ENCODE measurements at places on chromosomes 2 and 18. TPM values are rescaled to one million over a fixed set of nuclear protein-coding genes. Genes with fewer than 3 reads are reported as not detected.
A peak's percentile ranks its signal among the peaks of the same experiment; 100 is the strongest.

Gene MEP1B
- total RNA-seq = not detected

Gene PARD6G
- 3.3 TPM for total RNA-seq

Gene C2orf80
- total RNA-seq = not detected

Gene COL4A4
- 0.28 TPM for total RNA-seq

Gene HMSD
- 0.28 TPM for total RNA-seq

Gene NTSR2
- not detected for total RNA-seq

Gene PSMA8
- not detected for total RNA-seq

Gene IL36RN
- not detected for total RNA-seq

Gene AQP12A
- total RNA-seq = not detected

Gene MOGAT1
- not detected for total RNA-seq

Gene ASPRV1
- total RNA-seq = 0.28 TPM

Gene TMEM163
- not detected for total RNA-seq

Gene CYRIA
- total RNA-seq = 1.7 TPM

Gene DSG1
- not detected for total RNA-seq

Gene CYP26B1
- not detected for total RNA-seq

Gene SERPINB4
- total RNA-seq = not detected

Gene HPCAL1
- 9.4 TPM for total RNA-seq

Gene IL1RL2
- 0.28 TPM for total RNA-seq

Gene ERFE
- total RNA-seq = 0.56 TPM

Gene MYL12B
- 692 TPM for total RNA-seq

GRCh38 chr2:27795093-27795834 lies 23.7 kb downstream of the MRPL33 start:
- no peaks in the 10 kb centered on the region for H3K27me3 ChIP-seq
- H3K4me1 ChIP-seq = peaks cover 46% of the 10 kb centered on the region
- H3K27ac ChIP-seq = peak overlapping the region; percentile 79

DNA sequence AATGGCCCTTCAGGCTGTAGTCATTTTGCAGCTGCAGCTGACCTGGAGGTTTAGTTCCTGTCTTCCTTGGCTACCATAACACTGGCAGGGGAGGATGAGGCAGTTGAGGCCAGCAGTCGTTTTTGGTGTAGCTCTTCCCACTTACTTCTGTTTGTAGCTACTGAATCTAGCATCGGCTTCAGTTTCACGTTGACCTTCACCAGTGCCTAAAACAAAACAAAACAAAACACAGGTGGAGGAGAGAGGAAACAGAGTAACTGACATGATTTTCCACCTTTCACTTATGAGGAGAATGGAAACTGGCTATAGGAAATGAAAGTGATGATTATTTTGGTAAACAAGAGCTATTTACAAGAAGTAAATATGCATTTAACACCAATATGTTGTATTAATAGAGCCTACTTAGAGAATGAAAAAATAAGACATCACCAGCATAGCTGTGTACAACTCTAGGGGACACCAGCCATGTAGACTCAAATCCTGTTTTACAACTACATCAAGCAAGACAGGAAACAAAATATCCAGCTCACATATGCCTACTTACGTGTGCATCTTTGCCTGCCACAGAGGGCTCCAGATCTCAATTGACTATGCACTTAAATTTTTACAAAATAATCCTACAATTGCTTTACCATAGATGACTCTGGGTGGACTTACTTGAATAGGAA lies 236.9 kb downstream of the AGPS start:
- no peak overlapping the region for H3K27ac ChIP-seq
- H3K27me3 ChIP-seq = peaks cover 6% of the 10 kb centered on the region
- no peaks in the 10 kb centered on the region for H3K36me3 ChIP-seq
- no peak overlapping the region for H3K4me3 ChIP-seq

DNA sequence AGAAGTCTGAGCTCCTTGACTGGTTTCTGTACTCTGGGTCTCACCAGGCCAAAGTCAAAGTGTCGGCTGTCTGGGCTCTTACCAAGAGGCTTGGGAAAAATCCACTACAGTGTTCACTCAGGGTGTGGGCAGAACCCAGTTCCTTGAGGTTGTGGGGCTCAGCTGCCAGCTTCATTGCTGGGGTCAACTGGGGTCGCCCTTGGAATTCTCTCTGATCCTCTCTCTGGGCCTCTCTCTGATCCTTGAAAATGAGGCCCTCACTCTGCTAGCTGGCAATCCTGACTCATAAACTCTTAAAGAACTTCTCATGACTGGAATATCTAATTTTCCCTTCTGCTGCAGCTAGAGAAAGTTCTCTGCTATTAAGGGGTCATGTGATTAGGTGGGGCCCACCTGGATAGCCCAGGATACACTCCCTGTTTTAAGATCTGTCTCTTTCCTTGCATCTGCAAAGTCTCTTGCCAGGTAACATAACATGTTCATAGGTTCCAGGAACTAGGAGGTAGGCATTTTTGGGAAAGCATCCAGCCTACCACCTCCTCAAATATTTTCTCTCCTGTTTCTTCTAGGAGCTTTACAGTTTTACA lies 66.3 kb downstream of the SP110 start:
- H3K27me3 ChIP-seq = no peaks in the 10 kb centered on the region
- DNase-seq = no peak
- H3K4me1 ChIP-seq = no peaks in the 10 kb centered on the region
- H3K27ac ChIP-seq = no peak overlapping the region

DNA sequence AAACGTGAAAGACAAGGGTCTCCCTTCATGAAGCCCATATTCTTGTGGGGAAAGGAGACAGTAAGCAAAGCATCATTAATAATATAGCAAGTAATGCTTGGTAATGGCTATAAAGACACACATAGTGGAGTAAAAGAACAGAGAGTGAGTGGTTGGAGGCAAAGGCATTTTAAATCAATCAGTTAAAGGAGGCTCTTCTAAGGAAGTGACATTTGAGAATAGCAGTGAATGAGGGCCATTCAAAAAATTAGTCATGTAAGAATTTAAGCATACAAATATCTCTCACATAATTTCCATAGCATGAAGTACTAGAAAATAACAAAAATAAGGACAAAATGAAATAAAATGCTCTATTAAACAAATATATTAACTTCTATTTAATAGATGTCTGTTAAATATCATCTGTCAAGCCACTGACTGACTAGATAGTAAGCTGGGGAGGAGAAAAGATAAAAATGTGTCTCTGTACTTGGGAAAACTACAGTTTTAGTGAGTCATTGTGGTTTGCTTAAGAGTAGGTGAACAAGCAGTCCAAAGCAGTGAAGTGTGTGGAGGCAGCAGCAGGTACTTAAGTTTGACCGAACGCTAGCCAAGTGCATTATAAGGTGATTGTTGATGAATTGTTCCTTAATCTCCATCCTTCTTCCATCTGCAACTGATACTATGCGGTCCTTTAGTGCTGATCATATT lies 160.1 kb downstream of the PARD3B start:
- H3K27ac ChIP-seq = no peak overlapping the region
- no peaks in the 10 kb centered on the region for H3K27me3 ChIP-seq
- H3K36me3 ChIP-seq = no peaks in the 10 kb centered on the region
- H3K4me3 ChIP-seq = no peak overlapping the region
- DNase-seq = peak; percentile 64
- H3K4me1 ChIP-seq = no peaks in the 10 kb centered on the region

- H3K4me1 ChIP-seq = 0 out of 2 replicates have a peak, but pooled peaks cover 3% of the 10 kb centered on the region
- H3K27me3 ChIP-seq = no peaks in the 10 kb centered on the region
- no peak for DNase-seq
- H3K4me3 ChIP-seq = no peak overlapping the region
- H3K36me3 ChIP-seq = peaks cover 26% of the 10 kb centered on the region
- no peak overlapping the region for H3K27ac ChIP-seq
Observed at GRCh38 chr2:32496662-32497061, 131.2 kb upstream of the TTC27 start.

GRCh38 chr2:69013840-69014821 lies 1.2 kb downstream of the ANTXR1 start:
- peak; percentile 54 for DNase-seq
- no peaks in the 10 kb centered on the region for H3K27me3 ChIP-seq

- H3K27me3 ChIP-seq = no peaks in the 10 kb centered on the region
- H3K4me1 ChIP-seq = peaks cover 4% of the 10 kb centered on the region
- no peak for DNase-seq
- H3K4me3 ChIP-seq = no peak overlapping the region
Observed at GRCh38 chr2:196985511-196986183, 59.1 kb upstream of the PGAP1 start.

DNA sequence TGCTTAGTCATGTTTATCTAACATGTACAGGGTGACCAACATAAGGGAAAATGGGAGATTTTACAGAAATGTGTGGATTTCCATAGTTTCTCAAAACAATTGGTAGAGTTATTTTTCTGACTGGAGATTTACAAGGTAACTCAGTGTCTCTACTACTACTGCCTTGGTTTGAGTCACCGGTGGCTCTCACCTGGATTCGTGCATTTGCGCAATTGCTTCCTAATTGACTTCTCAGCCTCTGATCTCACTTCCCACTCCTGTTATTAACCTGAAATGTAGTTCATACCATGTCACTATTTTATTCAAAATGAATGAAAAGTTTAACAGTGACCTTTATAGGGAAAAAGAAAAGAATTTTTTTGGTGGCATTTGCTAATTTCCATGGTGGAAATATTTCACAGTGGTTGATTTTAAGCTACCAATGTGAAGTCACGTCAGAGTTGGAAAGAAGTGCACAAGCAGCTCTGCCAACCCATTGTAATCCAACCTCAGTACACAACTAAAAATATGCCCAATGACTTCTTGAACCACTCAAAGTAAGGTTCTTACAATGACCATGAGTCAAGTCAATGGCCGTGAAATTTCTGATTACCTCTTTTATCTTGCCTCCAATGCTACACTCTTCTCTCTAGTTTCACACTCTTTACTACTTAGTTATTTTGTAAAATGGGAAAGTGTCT lies 94.0 kb downstream of the NYAP2 start:
- no peaks in the 10 kb centered on the region for H3K4me1 ChIP-seq
- H3K27ac ChIP-seq = no peak overlapping the region
- no peaks in the 10 kb centered on the region for H3K36me3 ChIP-seq
- DNase-seq = no peak
- H3K4me3 ChIP-seq = no peak overlapping the region
- H3K27me3 ChIP-seq = no peaks in the 10 kb centered on the region

DNA sequence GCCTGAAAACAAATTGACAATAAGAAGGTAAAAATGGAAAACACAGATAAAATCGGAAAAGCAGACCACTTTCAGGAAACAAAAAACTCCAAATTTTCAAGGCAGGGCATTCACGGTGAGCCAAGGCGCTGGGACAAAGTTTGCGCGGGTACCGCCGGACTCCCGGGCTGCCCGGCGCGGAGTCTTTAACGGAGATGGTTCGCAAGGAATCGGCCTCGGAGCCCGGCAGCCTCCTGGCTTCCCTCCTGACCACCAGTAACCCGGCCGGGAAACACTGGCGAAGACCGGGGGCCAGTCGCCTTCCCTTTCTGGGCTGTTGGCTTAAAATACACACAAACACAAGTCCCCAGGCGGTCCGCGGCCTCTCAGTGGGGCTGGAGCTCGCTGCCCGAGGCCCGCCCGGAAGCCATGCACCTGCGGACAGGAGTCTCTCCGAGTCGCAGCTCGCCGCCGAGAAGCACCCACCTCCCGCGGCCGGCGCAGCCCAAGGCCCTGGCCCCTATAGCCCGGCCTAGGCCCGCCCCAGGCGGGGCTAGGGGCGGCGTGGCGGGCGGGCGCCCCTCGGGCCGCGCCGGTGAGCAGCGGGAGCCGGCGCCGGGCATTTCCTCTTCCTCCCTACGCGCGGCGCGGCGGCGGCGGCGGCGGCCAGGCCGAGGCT lies 622 bp upstream of the KCMF1 start:
- peak overlapping the region; percentile 90 for H3K27ac ChIP-seq
- DNase-seq = peak; percentile 36
- H3K4me3 ChIP-seq = peak overlapping the region; percentile 100
- H3K36me3 ChIP-seq = peaks cover 8% of the 10 kb centered on the region
- H3K27me3 ChIP-seq = no peaks in the 10 kb centered on the region

GRCh38 chr2:10341193-10341592 lies 38.5 kb downstream of the HPCAL1 start:
- H3K4me3 ChIP-seq = no peak overlapping the region
- H3K27me3 ChIP-seq = no peaks in the 10 kb centered on the region
- H3K36me3 ChIP-seq = no peaks in the 10 kb centered on the region
- H3K27ac ChIP-seq = no peak overlapping the region
- peaks cover 7% of the 10 kb centered on the region for H3K4me1 ChIP-seq

DNA sequence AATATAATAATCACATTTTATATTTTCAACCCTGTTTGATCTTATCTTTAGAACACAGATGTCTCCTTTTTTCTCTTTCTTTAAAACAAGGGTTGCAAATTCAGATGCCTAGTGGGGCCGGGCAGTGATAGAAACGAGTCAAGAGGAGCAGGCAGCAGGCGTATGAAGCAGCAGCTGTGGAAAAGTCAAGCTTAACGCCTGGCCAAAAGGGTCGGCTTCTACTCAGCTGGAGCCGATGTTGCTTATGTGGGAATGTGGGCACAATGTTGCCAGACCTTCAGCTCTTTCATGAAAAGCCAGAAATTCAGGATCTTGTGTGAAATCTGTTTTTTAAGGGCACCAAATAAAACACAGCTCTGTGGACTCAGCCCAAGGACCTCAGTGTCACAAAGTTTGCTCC lies 642.7 kb downstream of the ARHGAP15 start:
- no peaks in the 10 kb centered on the region for H3K36me3 ChIP-seq
- no peaks in the 10 kb centered on the region for H3K4me1 ChIP-seq
- H3K27me3 ChIP-seq = no peaks in the 10 kb centered on the region
- no peak overlapping the region for H3K27ac ChIP-seq
- DNase-seq = no peak

GRCh38 chr2:137718786-137719185 lies 245.5 kb upstream of the HNMT start:
- H3K4me1 ChIP-seq = no peaks in the 10 kb centered on the region
- no peak overlapping the region for H3K4me3 ChIP-seq
- no peaks in the 10 kb centered on the region for H3K27me3 ChIP-seq

DNA sequence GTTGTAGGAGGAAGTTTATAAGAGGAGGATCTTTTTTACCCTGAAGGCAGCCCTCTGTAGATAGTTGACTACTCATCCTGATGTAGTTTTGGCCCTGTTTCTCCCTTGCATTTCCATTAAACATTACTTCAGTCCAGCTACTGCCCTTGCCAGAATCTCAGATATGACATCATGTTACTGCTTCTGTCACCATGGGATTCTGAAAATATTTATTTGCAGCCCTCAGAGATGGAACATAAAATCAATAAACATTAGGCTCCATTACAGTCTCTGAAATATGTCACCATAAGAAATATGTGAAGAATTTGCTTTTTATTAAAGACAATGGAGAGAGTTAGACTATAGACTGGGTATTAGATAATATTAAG lies 68.7 kb upstream of the STK39 start:
- peak; percentile 10 for DNase-seq
- no peak overlapping the region for H3K27ac ChIP-seq
- H3K27me3 ChIP-seq = no peaks in the 10 kb centered on the region
- no peak overlapping the region for H3K4me3 ChIP-seq
- H3K36me3 ChIP-seq = no peaks in the 10 kb centered on the region

- H3K4me3 ChIP-seq = no peak overlapping the region
- no peaks in the 10 kb centered on the region for H3K4me1 ChIP-seq
- H3K36me3 ChIP-seq = no peaks in the 10 kb centered on the region
- no peak for DNase-seq
Observed at GRCh38 chr2:138760676-138761075, 19.5 kb downstream of the NXPH2 start.

GRCh38 chr2:54673501-54673998 lies 49.9 kb upstream of the EML6 start:
- peaks cover 22% of the 10 kb centered on the region for H3K4me1 ChIP-seq
- DNase-seq = no peak
- H3K27me3 ChIP-seq = no peaks in the 10 kb centered on the region
- peaks cover 5% of the 10 kb centered on the region for H3K36me3 ChIP-seq
- no peak overlapping the region for H3K4me3 ChIP-seq
